ENCODE measurements at places on chromosomes 12 and 14. TPM values are rescaled to one million over a fixed set of nuclear protein-coding genes. Genes with fewer than 3 reads are reported as not detected.

GRCh38 chr12:95497031-95497430 is 23.1 kb downstream of the METAP2 start:
- no peak overlapping the region for H3K27ac ChIP-seq
- H3K36me3 ChIP-seq: peaks cover 1% of the 10 kb centered on the region
- no peaks in the 10 kb centered on the region for H3K27me3 ChIP-seq
- no peak for DNase-seq

DNA sequence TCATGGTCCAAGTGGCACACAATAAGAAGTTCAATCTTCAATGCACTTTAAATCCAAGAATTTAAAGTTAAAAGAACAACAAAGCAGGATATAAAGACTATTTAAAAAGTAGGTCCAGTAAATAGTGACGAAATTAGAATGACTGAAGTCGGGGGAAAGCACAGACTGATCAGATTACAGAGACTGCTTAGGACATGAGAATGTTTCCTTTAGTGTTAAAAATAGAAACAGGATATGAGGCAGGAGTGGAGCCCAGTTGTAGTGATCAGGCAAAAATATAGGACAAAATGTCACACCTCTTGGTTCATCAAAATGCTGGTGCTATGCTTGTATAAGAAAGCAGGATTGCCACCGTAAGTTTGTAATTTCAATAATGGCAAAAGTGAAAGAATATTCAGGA is 52.2 kb upstream of the CD163 start:
- no peak overlapping the region for H3K4me3 ChIP-seq
- no peaks in the 10 kb centered on the region for H3K36me3 ChIP-seq
- no peak overlapping the region for H3K27ac ChIP-seq
- DNase-seq: no peak

The PRR4 gene
- 2.6 TPM for total RNA-seq

DNA sequence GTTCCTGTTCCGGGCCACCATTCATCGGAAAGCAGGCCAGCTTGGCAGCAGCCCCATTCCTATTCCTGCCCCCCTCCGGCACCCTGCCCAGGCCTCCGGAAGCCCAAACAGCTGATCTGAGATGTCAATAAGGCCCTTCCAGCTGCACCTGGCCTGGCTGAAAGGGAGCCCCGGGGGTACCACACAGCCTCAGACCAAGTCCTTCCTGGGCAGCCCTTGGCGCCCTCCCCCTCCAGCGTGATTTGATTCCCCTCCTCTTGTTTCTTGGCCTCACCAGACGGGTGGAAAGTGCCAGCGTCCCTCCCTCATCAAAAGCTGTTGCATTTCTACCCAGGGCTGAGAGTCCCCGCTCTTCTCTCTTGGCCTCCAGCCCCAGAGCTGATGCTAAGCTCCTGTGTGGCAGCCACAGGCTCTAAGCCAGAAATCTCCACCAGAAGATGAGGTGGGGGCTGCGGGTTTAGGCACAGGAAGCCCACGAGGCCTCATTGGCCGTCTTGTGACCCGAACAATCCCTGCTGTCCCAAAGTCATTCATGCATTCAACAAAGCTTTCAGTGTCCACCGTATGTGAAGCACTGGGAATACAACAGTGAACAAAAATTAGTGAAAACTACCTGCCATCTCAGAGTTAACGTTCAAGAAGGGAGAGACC is 215.4 kb downstream of the SLC41A2 start:
- no peaks in the 10 kb centered on the region for H3K4me1 ChIP-seq
- DNase-seq: no peak
- H3K27me3 ChIP-seq: no peaks in the 10 kb centered on the region
- no peak overlapping the region for H3K4me3 ChIP-seq
- no peaks in the 10 kb centered on the region for H3K36me3 ChIP-seq

The PDZRN4 gene
- total RNA-seq: 11.2 TPM

DNA sequence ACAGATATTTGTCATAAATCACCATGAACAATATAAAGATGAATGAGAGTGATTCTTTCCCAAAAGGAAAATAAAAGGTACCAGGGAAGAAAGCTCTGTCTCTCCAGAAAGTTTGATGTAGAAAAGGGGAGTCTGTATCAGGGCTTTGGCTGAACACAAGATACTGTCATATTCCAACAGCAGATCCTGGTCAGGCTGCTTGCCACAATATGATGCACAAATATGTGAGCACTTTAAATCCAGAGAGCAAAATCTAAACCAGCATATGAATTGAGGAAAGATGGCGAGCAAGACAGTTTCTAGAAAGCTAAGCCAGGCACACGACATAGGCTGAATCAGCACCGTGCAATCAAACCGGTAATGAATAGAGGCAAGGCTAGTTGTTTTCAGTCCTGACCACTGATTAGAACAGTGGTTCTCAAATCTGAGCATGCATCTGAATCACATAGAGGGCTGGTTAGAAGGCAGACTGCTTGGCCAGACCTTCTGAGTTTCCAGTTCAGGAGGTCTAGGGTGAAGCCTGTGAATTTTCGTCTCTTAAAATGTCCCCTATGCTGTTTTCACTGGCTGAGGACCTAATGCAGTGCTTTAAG is 60.7 kb downstream of the PLCZ1 start:
- no peaks in the 10 kb centered on the region for H3K4me1 ChIP-seq
- no peak for DNase-seq
- no peak overlapping the region for H3K4me3 ChIP-seq
- H3K27ac ChIP-seq: no peak overlapping the region

GRCh38 chr14:24094841-24095270 is 745 bp downstream of the PCK2 start:
- no peaks in the 10 kb centered on the region for H3K36me3 ChIP-seq
- DNase-seq: peak; percentile 78
- no peaks in the 10 kb centered on the region for H3K27me3 ChIP-seq
- peak overlapping the region; percentile 30 for H3K27ac ChIP-seq
- H3K4me3 ChIP-seq: peak overlapping the region; percentile 56

- H3K4me1 ChIP-seq: no peaks in the 10 kb centered on the region
- H3K27ac ChIP-seq: no peak overlapping the region
These were observed 51.3 kb downstream of the RMST start for GRCh38 chr12:97513950-97514349.

- no peak overlapping the region for H3K27ac ChIP-seq
- H3K36me3 ChIP-seq: no peaks in the 10 kb centered on the region
- DNase-seq: no peak
- peaks cover 2% of the 10 kb centered on the region for H3K4me1 ChIP-seq
- no peaks in the 10 kb centered on the region for H3K27me3 ChIP-seq
These were observed 44.1 kb downstream of the VWF start for GRCh38 chr12:6080149-6081045.

The DCN gene
- 2,873 TPM for total RNA-seq

DNA sequence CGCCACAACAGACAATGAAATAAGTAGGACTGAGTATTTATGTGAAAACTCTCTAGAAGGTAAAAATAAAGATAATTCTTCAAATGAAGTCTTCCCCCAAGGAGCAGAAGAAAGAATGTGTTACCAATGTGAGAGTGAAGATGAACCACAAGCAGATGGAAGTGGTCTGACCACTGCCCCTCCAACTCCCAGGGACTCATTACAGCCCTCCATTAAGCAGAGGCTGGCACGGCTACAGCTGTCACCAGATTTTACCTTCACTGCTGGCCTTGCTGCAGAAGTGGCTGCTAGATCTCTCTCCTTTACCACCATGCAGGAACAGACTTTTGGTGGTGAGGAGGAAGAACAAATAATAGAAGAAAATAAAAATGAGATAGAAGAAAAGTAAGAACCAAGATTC is 82.7 kb downstream of the VEZT start:
- DNase-seq: no peak
- no peaks in the 10 kb centered on the region for H3K4me1 ChIP-seq
- no peak overlapping the region for H3K4me3 ChIP-seq
- H3K36me3 ChIP-seq: peaks cover 4% of the 10 kb centered on the region
- no peaks in the 10 kb centered on the region for H3K27me3 ChIP-seq
- no peak overlapping the region for H3K27ac ChIP-seq

GRCh38 chr12:123119808-123120207 is 31.1 kb downstream of the PITPNM2 start:
- no peaks in the 10 kb centered on the region for H3K27me3 ChIP-seq
- no peak overlapping the region for H3K4me3 ChIP-seq
- no peak overlapping the region for H3K27ac ChIP-seq
- H3K4me1 ChIP-seq: peaks cover 3% of the 10 kb centered on the region

GRCh38 chr14:49876563-49877127 is 16.2 kb upstream of the ARF6 start:
- DNase-seq: no peak
- H3K36me3 ChIP-seq: no peaks in the 10 kb centered on the region
- no peak overlapping the region for H3K27ac ChIP-seq

DNA sequence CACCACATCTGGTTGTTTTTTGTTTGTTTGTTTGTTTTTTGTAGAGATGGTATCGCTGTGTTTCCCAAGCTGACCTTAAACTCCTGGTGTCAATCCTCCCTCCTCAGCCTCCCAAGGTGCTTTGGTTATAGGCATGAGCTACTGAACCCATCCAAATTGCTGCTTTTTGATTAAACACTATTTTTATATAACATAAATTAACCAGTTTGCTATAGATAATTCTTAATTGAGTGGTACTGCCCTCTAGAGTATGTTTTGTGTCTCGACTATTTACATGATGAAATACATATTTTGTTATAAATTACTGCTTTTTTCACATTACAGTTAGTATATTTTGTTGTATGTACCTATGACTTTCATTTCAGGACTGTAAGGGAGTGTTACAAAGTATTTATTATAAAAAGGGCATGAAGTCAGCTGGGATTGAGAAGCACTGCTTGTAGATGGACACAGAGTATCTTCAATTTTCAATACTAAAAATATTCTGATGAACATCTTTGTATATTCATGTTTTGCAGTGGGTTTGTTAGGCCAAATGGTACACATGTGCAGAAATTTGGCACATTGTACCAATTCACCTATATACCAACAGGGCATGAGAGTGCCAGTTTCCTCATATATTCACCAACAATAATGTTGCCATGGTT is 14.9 kb upstream of the SCAF11 start:
- H3K27me3 ChIP-seq: no peaks in the 10 kb centered on the region
- H3K4me3 ChIP-seq: no peak overlapping the region
- H3K4me1 ChIP-seq: no peaks in the 10 kb centered on the region
- no peak overlapping the region for H3K27ac ChIP-seq
- DNase-seq: no peak
- no peaks in the 10 kb centered on the region for H3K36me3 ChIP-seq

DNA sequence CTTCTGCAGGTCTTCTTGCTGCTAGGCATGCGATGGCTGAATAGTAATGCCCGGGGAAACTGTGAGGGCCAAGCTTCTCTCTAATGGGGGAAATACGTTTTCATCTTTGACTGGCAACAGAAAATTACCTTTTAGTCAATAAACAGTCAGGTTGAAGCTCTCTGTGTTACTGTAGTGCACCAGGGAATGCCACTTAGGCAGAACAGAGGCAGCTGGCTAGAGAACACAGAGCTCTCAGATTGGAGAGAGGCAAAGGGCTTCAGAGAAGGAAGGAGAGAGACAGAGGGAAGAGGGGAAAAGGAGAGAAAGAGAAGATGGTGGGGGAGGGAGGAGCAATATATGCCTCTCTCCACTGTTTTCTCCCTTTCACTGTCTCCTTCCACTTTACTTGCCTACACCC is 6.7 kb downstream of the HSD17B6 start:
- no peaks in the 10 kb centered on the region for H3K36me3 ChIP-seq
- H3K4me3 ChIP-seq: no peak overlapping the region
- no peaks in the 10 kb centered on the region for H3K4me1 ChIP-seq
- no peak overlapping the region for H3K27ac ChIP-seq
- DNase-seq: no peak

The ADIPOR2 gene
- total RNA-seq: 47.6 TPM

The SLC7A8 gene
- total RNA-seq: 31.4 TPM

DNA sequence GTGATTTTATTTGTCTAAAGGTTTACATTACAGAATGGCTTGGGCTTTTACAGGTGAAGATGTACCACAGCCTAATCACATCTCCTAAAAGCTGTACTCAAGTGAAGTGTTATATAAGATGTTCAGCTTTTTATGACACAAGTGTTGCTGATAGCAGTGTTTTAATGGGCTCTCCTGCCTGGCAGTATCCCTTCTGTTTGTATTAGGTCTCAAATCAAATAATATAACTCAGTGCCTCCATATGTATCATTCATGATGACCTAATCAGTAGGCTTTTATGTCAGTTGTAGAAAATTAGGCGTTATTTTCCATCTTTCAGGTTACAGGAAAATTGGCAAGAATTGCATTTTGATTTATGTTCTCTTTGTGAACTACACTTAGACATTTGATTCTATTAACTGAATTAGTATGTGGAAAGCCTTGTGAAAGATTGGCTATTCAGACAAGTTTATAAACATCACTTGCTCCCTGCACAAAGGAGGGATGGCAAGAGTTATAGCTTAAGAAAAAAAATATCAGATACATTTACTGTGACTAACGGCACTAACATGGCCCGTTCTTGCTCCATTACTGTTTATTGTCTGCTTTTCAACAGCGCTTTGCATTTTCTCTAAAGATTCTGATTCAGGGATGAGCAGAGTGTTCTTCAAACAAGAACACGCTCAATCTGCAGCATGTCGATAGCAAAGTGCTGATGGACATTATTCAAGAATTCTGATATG is 143.7 kb upstream of the DIO2 start:
- no peaks in the 10 kb centered on the region for H3K4me1 ChIP-seq
- H3K27ac ChIP-seq: no peak overlapping the region
- H3K27me3 ChIP-seq: no peaks in the 10 kb centered on the region
- DNase-seq: no peak
- no peaks in the 10 kb centered on the region for H3K36me3 ChIP-seq

- DNase-seq: no peak
- no peak overlapping the region for H3K27ac ChIP-seq
- H3K4me3 ChIP-seq: no peak overlapping the region
- H3K4me1 ChIP-seq: no peaks in the 10 kb centered on the region
- peaks cover 17% of the 10 kb centered on the region for H3K36me3 ChIP-seq
- H3K27me3 ChIP-seq: no peaks in the 10 kb centered on the region
These were observed 12.3 kb downstream of the GDF11 start for GRCh38 chr12:55755246-55755645.

The RPGRIP1 gene
- total RNA-seq: 0.39 TPM

The ERH gene
- 133 TPM for total RNA-seq

- no peaks in the 10 kb centered on the region for H3K27me3 ChIP-seq
- no peak for DNase-seq
- H3K4me1 ChIP-seq: no peaks in the 10 kb centered on the region
These were observed 58.8 kb downstream of the GPR68 start for GRCh38 chr14:91185721-91186120.

DNA sequence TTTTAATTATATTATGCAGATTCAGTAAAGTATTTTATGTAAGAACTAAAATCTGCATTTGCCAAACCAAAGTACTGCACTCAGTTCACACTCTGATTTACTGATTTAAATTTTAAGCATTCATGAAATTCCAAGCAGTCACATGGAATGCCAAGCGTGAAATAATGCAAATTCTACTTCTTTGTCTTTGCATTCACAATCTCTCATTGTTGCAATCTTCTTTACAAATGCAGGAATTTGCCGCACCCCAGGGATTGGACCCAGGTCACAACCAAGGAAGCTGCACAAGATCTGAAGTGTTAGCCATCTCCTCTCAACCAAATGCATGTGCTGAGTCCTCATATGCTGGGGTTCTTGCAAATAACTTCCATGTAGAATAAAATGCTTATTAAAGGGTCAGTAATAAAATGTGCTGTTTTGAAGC is 71.9 kb downstream of the TUNAR start:
- no peaks in the 10 kb centered on the region for H3K4me1 ChIP-seq
- no peaks in the 10 kb centered on the region for H3K36me3 ChIP-seq
- H3K4me3 ChIP-seq: no peak overlapping the region
- no peaks in the 10 kb centered on the region for H3K27me3 ChIP-seq
